Mononuclear cell (primary cell): ENCODE measurements at places on chromosomes 12 and 14. TPM values are rescaled to one million over a fixed set of nuclear protein-coding genes. Genes with fewer than 3 reads are reported as not detected.

Gene SCN8A
- 0.21 TPM for total RNA-seq

Gene OTOGL
- total RNA-seq: not detected

Gene ANKRD33
- 0.10 TPM for total RNA-seq

Gene PLEKHG7
- total RNA-seq: 0.42 TPM

Gene KCNK10
- total RNA-seq: 0.10 TPM

Gene MYF5
- not detected for total RNA-seq

Gene SDS
- 0.52 TPM for total RNA-seq

Gene PRIMA1
- not detected for total RNA-seq

Gene CTSG
- total RNA-seq: not detected

Gene AACS
- 3.8 TPM for total RNA-seq
